ENCODE measurements at places on chromosomes 1 and 21. TPM values are rescaled to one million over a fixed set of nuclear protein-coding genes. Genes with fewer than 3 reads are reported as not detected.

DNA sequence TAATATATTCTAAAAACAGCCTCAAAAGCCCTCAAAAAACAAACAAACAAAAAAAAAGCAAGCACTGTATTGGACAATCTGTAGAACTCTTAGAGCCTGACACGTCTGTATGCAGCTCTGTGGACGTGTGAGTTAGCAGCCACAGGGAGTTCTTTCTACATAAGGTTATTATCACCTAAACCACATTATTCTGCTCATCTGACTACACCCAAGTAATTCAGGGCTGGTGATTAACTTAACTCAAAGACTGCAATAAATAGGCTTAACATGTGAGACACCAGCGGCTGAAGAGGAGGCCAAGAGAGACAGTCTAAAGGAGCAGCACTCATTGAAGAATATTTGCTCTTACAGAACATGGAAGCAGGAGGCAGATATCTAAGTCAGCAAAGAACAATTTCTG is 316.0 kb downstream of the VAV3 start:
- no peak overlapping the region for H3K4me3 ChIP-seq
- no peak overlapping the region for H3K27ac ChIP-seq
- H3K36me3 ChIP-seq = no peaks in the 10 kb centered on the region
- H3K27me3 ChIP-seq = peaks cover 2% of the 10 kb centered on the region
- DNase-seq = no peak

- no peak overlapping the region for H3K27ac ChIP-seq
- no peaks in the 10 kb centered on the region for H3K36me3 ChIP-seq
- no peaks in the 10 kb centered on the region for H3K27me3 ChIP-seq
- DNase-seq = no peak
These were observed 146.5 kb downstream of the LIPI start for GRCh38 chr21:14064296-14064645.

DNA sequence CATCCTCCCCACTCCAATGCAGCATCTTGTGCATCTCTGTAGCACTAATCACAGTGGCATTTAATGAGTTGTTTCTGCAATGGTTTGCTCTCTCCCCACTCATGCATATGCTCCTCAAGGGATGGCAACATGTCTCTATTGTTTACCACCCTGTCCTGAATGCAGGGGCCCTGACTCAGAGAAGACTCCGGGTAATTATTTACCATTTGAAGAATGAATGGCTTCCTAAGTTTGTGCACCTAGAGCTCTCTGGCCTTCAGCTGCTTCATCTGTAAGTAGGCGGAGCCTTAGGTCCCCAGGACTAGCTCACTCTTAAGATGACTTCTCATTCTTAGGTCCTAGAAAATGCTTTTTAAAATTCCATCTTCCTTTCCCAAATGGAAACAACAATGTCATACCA is 63.7 kb upstream of the IGSF21 start:
- no peak overlapping the region for H3K4me3 ChIP-seq
- H3K4me1 ChIP-seq = no peaks in the 10 kb centered on the region
- H3K27me3 ChIP-seq = no peaks in the 10 kb centered on the region
- no peaks in the 10 kb centered on the region for H3K36me3 ChIP-seq

The TNNT2 gene
- not detected for total RNA-seq

The CGN gene
- 0.91 TPM for total RNA-seq

The LCE2A gene
- total RNA-seq = not detected

The USH2A gene
- not detected for total RNA-seq

The FCRL5 gene
- not detected for total RNA-seq
